ENCODE measurements at places on chromosomes 16 and 17.

DNA sequence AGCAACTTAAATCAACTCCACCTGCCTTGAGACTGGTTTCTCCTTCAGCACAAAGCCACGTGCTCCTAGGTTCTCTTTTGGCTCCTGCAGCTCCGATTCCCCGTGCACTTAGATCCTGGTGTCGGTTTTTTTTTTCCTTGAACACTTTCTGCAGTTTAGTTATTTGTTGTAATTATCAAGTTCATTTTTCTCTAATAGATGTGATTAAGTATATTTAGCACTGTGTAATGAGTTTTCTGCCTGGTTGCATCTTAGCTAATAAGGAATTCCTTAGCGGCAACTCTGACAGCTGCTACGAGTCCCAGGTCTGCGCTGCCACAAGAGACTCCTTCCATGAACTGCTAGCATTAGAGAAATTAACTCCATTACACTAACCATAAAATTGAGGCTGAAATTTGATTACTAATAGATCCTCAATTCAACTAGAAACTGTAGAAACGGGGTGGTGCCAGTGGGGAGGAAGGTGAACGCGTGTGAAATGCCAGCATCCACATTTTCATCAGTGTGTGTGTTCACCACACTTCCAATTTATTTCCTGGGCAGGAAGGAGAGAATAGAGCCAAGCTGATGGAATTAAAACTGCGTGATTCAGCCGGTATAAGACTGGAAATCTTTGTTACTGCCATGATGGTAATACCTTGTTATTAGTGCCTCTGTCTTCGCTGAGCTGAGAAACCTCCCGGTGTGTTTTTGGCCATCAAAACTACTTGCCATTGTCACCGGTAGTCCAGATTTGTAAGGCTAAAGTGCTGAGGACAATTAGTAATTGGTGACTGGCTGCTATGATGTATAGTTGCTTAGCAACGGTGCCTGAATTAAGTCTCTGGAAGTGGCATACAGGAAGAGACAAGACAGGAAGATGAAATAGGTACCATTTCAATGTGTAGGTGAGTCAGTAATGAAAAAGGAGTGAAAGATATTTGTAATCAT, 232.4 kb downstream of the IRX3 start:
- DNase-seq, result no peak

DNA sequence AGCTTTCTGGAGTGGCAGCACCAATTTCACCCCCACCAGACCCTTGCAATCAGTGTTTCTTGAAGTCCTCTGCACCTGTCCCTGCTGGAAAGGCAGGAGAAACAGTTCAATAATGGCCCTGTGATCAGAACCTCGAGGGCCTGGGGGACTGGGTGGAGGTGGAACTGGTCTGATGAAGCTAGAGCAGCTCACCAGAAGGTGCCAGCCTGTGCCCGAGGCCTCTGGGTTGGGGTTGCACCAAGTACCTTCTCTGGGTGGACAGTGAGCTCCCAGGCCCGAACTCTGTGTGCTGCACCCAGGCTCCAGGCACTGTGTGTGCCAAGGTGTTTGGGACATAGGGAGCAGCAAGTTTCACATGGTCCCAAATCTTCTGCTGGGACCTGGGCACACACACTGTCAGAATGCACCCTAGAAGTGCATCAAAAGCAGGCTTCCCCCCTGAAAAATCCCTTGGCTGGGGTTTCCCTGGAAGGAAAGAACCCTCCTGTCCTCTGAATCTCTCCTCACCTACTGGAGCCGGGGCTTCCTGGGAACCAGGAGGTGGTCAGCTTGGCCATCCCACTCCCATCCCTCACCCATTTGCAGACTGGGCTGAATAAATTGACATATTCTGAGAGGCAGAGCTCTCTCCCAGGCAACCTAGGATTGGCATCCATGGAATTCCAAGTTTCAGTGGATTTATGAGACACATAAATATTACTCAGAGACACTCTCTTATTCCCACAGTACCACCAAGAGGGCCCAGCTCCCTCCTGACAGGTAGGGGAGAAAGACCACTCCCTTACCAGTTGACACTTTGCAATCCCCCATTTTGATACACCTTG, 17.4 kb downstream of the CD300LG start:
- DNase-seq, result no peak

DNA sequence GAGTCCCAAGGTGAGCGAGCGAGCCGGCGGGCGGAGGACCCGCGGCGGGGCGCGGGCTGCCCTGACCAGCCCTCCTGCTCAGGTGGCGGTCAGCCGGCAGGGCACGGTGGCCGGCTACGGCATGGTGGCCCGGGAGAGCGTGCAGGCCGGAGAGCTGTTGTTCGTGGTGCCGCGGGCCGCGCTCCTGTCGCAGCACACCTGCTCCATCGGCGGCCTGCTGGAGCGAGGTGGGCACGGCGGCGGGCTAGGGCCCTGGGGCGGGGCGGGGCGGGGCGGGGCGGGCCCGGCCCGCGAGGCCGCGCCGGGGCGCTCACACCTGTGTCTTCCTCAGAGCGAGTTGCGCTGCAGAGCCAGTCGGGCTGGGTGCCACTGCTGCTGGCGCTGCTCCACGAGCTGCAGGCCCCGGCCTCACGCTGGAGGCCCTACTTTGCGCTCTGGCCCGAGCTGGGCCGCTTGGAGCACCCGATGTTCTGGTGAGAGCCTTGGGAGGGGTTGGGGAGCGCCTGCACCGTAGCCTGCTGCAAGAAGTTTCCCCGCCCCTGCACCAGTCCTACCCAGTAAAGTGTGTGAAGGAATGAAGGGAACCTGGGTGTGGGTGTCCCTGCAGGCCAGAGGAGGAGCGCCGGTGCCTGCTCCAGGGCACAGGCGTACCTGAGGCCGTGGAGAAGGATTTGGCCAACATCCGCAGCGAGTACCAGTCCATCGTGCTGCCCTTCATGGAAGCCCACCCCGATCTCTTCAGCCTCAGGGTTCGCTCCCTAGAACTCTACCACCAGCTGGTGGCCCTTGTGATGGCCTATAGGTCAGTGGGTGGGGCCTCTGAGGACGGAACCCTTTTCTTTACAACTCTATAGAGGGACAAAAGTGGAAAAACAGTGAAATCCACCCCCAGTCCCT, 802 bp downstream of the SETD6 start:
- no peak for DNase-seq

GRCh38 chr16:55372792-55373488, 48.9 kb downstream of the IRX6 start:
- DNase-seq, result no peak

DNA sequence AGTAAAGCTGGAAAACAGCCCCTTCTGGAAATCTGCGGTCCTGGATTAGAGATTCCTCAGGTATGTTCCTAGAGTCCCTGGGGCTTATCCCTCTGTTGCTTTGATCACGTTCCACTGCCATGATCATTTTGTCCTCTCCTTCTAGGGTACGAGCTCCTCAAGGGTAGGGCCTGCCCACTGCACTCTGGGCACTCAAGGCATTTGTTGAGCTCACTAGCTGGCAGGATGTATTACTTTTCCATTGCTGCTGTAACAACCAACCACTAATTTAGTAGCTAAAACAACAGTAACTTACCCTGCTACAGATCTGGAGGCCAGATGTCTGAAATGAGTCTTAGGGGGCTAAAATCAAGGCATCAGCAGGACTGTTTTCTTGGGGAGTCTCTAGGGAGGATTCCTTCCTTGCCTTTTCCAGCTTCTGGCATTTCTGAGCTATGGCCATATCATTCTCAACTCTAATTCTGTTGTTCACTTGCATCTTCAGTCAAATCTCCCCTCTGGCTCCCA, 65.7 kb downstream of the ARSG start:
- DNase-seq, result no peak

Data from skeletal muscle cell (primary cell).